ENCODE measurements at places on chromosomes 2 and 18.

GRCh38 chr2:38578832-38579231, 23.9 kb downstream of the HNRNPLL start:
- DNase-seq: no peak

GRCh38 chr2:195658541-195658890, 1.5 kb downstream of the SLC39A10 start:
- no peak for DNase-seq

DNA sequence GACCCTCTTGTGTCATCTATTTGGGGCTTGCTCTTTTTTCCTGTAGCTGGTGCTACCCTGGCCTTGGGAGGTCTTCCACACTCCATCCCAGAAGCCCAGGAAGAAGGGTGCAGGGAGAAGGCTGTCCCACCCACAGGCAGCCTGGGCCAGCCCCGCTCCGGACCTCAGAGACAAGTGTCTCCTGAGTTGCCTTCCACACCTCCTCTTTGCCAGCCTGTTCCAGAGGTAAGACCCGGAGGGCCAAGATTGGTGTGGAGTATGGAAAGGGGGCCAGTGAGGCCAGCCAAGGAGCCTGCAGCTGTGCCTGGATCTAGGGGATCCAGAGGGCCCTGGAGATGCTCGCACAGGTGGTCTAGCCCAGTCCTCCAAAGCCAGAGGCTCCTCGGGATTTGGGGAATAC, 40.5 kb downstream of the ST8SIA5 start:
- no peak for DNase-seq

DNA sequence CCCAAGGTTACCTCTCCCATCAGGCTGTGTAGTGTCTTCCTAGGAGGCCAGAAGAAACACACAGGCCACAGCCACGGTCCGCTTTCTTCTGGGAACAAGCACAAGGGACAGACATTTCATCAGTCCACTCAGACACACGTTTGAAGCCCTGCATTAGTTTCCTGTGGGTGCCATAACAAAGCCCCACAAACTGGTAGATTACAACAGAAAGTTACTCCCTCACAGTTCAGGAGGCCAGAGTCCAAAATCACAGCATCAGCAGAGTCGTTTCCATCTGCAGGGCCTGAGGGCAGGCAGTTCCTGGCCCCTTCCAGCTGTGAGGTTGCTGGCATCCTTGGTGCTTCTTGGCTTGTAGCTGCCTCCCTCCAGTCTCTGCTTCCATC, 8.8 kb upstream of the PRLH start:
- DNase-seq: no peak

DNA sequence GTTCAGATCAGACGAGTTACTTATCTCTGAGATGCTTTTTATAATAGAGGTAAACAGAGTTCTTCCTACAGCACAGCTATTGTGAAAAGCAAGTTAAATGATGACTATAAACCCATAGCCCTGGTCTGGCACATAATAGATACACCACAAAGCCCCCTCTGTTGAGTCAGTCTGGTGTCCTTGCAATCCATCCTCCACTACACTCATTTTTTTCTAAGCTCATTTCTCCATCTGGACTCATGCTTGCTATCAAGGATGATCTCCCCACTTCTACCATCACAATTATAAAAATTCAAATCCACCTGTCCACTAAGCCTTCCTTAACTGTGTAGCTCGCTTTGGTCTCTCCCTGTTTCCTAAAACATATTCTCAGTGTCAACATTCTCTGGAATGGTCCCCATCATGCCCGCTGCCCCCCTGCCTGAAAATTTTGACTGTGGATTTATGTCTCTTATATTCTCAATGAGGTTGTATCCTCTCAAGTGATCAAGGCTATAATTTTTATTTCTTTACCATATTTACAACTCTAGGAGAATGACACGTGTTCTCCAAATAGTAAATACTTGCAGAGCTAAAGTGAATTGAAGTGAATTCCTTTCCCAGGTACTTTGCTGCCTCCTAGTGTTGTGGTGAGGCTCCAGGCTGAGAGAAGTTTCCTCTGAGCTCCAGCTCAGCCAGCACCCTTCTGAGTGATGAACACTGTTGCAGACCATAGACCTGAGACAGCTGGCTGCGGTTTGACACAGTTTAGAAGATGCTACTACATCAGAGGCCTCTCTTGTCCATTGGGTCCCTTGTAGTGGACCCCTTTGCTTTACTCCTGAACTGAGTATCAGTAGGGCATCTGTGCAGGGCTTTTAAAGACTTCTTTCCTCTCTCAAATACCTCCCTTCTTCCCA, 108.7 kb downstream of the DPP10 start:
- DNase-seq: no peak

DNA sequence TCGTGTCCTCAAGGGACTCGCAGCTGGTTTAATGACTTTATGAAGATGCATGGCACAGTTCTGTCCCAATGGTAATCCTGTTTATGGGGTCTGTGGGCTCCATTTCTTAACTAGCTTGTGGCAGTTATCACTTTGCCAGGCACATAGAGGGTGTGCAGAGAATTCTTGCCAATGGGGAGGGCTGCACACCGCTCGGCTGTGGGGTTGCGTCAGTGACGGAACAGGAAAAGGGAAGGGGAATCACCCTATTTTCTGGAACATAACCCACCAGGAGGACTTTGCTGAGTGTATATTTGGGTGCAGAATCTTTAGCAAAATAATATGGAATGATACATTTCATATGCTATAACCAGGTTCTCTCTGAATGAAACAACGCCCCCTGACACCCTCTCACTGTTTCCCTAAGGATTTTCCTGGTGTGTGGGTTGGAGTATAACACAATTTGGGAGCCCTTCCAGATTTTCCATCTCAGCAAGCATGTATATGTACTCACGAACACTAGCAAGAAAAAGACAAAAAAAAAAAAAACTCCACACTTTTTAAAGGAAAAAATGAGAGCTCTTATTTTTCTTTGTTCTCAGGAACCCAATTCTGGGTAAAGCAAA, 43.9 kb upstream of the TRIB2 start:
- DNase-seq: no peak

GRCh38 chr2:33436083-33436482, 40.4 kb upstream of the RASGRP3 start:
- no peak for DNase-seq

GRCh38 chr2:203547356-203547755, 12.3 kb upstream of the RAPH1 start:
- DNase-seq: no peak

- no peak for DNase-seq
Measured at GRCh38 chr2:238564286-238564920, 137.7 kb downstream of the ASB1 start.

DNA sequence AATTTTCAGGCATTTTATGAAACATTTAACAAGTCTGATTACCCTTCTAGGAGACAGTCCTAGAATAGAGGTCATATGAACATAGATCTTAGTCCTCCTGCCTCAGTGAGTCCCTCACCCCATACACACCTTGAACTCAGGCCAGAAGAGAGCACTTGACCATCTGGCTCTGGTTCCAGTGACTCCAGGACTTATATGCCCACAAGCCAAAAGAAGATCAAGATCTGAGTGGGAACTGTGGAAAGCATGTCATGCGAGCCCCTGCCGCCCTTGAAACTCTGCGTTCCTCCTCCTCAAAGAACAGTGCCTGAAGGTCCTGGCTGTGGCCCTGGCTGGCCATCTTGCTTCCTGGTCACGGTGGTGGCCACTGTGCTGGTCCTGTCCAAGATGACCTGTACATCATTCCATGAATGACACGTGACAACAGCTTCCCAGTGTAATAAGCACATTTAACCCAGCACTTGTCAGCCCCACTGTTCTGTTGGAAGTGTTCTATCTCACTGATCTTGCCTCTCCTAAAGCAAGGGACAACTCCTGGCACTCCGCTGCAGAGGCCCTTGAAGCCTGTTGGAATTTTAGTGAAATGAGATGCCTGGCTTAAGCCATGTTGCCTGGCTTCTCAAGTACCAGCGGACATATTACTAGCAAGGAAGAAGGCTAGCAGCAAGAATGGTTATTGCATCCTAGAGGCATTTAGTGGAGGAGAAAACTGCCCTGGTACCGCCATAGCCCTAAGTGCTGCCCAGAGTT, 17.6 kb downstream of the TTC32 start:
- no peak for DNase-seq

- no peak for DNase-seq
Measured at GRCh38 chr2:56364902-56365301, 181.1 kb downstream of the CCDC85A start.

- no peak for DNase-seq
Measured at GRCh38 chr2:106565599-106565998, 78.4 kb downstream of the CD8B2 start.

- no peak for DNase-seq
Measured at GRCh38 chr2:26438526-26438925, 36.8 kb downstream of the DRC1 start.

DNA sequence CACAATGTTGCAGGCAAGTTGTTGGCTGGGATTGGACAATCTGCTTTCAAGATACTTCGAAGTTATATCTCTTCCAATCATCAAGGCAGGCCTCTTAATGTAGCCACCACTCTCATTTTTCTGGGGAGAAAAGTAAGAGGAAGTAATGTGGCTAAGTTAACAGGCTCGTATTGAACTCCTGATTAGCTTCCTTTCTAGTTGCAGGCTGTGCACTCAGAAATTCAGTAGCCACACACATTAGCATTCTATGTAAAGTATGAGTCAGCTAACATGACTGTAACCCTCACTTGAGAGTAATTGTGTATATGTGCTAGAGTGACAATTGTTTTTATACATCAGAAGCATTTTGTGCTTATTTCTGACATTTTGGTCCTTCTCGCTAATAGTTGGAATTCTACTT, 3.3 kb downstream of the TWSG1 start:
- no peak for DNase-seq

- no peak for DNase-seq
Measured at GRCh38 chr2:222142027-222142426, 156.8 kb downstream of the PAX3 start.

- DNase-seq: no peak
Measured at GRCh38 chr2:215358312-215358845, 46.5 kb downstream of the ATIC start.

GRCh38 chr2:170550501-170550900, 164.6 kb upstream of the SP5 start:
- DNase-seq: no peak

- DNase-seq: no peak
Measured at GRCh38 chr2:41989501-41990180, 58.2 kb upstream of the PKDCC start.

DNA sequence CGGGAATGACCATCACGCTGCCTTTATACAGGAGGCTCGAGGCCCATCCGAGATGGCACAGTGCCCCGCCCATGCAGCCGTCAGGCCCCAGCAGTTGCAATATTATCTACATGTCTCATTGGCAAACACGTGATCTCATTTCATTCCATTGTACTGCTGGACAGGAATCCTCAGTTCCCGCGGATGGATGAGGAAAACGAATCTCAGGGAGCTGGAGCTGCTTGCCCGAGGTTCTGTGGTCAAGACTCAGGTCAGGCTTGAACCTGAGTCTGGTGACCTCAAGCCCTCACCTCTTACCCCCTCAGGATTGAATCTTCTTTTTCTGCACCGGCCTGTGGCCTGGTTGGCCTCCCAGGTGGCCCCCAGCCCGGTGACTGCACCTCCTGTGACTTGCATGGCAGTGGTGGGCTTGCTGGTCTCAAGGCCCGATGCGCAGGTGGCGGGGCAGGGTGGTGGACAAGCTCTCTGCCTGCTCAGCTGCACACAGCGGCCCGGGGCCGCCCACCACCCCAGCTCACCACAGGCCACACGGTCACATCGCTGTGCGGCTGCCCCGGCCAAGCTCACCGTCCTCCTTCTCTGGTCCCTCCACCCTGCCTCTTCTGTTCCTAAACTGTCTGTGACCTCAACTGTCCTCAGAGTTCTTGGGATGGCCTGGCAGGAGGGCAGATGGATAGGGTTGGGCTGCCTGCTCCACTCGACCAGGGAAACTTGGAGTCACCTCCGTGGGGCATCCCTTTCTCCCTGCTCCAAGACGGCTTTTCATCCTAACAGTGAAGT, 52.0 kb upstream of the HS6ST1 start:
- DNase-seq: no peak

GRCh38 chr2:3634596-3635121, 23.3 kb upstream of the ALLC start:
- no peak for DNase-seq

GRCh38 chr2:232973011-232973735, 39.9 kb downstream of the NGEF start:
- no peak for DNase-seq

DNA sequence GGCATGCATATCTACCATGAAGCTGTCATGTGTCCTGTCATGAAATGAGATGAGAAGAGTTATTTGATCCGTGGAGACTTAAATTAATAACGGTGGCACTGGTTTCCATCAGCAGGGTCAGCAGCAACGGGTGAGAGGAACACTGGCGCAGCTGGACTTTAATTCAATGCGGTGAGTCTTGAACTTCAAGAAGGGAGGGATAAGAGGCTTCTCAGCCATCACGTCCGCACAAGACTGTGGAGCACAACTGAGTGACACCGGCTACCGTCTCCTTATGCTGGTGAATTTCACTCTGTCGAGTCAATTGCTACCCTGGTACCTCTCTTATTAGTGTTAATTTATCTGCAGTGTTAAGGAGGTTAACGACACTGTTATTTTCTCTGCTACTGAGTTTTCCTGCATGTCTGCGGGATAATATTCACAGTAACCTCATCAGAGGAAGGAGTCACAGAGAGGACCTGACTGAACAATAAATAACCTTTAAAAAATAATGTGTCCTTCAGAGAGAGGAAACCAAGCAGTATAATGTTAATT, 236.8 kb downstream of the EPHA4 start:
- no peak for DNase-seq

- DNase-seq: no peak
Measured at GRCh38 chr18:62977512-62977911, 262.2 kb downstream of the PHLPP1 start.

DNA sequence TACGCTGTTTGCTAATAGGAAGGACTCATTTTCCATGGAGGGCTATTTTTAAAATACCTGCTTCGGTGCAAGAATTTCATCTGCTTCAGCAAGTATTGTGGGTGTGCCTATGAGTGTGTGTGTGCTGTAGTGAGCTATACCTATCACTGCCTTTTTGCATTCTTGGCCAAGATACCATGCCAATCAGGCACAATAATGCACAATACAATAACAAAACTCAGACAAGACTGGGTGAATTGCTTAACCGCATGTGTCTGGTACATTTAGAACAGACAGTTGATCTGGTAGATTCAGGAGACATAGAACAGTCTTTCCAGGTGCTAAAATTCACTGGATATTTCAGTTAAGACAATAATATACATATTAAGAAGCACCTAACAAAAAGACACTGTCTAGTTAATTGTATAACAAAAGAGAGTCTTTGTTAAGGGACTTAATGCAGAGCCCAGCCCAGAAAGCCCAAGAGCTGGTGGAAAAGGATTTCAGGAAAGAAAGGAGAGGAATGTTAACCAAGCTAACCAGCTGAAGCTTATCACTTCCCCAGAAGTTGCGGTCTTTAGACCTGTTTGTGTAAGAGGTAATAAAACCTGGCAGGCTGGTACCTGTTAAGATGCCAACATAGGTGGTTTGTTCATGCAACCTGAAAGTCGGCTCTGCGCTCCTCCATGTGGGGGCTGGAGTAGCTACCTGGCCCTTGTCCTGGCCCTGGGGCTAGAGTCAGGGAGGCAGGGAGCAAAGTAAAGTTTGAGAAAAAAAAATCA, 153.3 kb upstream of the RBMS1 start:
- no peak for DNase-seq

GRCh38 chr2:110772383-110772755, 40.0 kb downstream of the ACOXL start:
- DNase-seq: no peak

GRCh38 chr2:72148003-72148836, 558 bp upstream of the CYP26B1 start:
- no peak for DNase-seq

GRCh38 chr2:175560521-175561169, 379.1 kb upstream of the ATP5MC3 start:
- DNase-seq: no peak

Measured in iPS DF 19.7 (cell line).